Fibroblast of lung (primary cell): ENCODE measurements at places on chromosomes 3 and 15. TPM values are rescaled to one million over a fixed set of nuclear protein-coding genes. Genes with fewer than 3 reads are reported as not detected.

The TPRG1 gene
- total RNA-seq = 0.99 and 1.8 TPM in 2 replicates

The SUSD5 gene
- 0.51 and 2.3 TPM in 2 replicates for total RNA-seq

The PLA2G4D gene
- total RNA-seq = not detected in 2 replicates

The CTXND1 gene
- total RNA-seq = under 0.01 TPM in 2 replicates

The TMEM108 gene
- under 0.01 and 0.17 TPM in 2 replicates for total RNA-seq

The RASGRP1 gene
- not detected in 2 replicates for total RNA-seq

The PEAK1 gene
- 69.9 and 91.8 TPM in 2 replicates for total RNA-seq

The GRAMD2A gene
- total RNA-seq = 0.77 and 0.83 TPM in 2 replicates
